ENCODE measurements at places on chromosomes 3 and 15.

DNA sequence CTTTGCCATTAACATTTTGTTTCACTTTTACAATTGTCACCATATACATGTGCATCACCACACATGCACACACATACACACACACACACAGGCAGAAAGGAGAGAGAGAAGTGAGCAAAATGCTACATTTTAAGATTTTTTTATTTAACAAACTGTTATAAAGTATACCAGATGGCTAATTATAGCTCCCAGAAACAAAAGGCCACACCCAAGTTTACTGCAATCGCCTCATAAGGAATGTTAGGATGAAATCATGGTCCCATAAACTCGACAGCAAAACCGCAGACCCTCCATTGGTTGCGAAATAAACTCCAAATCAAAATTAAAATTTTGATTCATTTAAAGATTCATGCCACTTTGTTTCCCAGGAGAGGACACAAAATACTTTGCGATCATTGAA, 16.1 kb upstream of the C15orf61 start:
- no peak for DNase-seq

DNA sequence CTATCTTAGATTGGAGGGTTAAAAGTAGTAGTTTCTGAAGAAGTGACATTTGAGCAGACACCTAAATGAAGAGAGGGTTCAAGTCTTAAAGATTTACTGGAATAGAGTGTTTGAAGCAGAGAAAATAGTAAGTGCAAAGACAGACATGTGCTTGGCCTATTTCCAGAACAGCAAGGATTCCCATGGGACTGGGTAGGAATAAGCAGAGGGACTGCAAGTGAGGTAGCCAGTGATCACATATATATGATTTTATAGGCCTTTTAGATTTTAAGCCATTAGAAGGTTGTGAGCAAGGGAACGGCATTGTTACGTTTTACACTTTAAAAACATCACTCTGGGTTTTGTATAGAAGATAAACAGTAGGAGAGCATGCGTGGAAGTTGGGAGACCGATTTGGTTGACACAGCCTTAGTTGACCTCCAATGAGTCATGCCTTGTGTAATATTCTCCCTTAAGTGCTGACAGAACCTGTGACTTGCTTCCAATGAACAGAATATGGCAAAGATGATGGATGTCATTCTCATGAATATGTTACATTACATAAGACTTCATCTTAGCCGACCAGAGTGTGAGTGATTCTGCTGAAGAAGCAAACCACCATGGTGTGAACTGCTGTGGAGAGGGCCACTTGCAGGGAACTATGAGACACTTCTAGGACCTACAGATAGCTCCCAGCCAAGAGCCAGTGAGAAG, 37.1 kb upstream of the SLC4A7 start:
- no peak for DNase-seq

- DNase-seq = no peak
Observed at GRCh38 chr15:33310481-33311311, at the start of gene RYR3. TSS of gene RYR3 (plus strand) at chr15:33310967. CDS start at chr15:33311046, 79 bp downstream.

- no peak for DNase-seq
Observed at GRCh38 chr3:189331002-189331418, 159.2 kb downstream of the TPRG1 start.

GRCh38 chr15:89070197-89071124, 17.8 kb upstream of the ABHD2 start:
- DNase-seq = no peak

DNA sequence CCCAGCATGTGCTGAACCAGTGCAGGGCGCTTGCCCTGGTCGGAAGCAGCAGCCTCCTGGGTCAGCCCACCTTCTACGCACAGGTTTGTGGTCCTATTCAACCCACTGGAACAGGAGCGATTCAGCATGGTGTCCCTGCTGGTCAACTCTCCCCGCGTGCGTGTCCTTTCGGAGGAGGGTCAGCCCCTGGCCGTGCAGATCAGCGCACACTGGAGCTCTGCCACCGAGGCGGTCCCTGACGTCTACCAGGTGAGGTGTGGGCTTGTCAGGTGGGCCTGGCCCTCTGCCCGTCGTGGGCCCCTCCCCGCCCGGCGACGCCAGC, 8.2 kb downstream of the MAN2A2 start:
- DNase-seq = no peak

- DNase-seq = no peak
Observed at GRCh38 chr3:182765287-182765686, 28.0 kb upstream of the ATP11B start.

DNA sequence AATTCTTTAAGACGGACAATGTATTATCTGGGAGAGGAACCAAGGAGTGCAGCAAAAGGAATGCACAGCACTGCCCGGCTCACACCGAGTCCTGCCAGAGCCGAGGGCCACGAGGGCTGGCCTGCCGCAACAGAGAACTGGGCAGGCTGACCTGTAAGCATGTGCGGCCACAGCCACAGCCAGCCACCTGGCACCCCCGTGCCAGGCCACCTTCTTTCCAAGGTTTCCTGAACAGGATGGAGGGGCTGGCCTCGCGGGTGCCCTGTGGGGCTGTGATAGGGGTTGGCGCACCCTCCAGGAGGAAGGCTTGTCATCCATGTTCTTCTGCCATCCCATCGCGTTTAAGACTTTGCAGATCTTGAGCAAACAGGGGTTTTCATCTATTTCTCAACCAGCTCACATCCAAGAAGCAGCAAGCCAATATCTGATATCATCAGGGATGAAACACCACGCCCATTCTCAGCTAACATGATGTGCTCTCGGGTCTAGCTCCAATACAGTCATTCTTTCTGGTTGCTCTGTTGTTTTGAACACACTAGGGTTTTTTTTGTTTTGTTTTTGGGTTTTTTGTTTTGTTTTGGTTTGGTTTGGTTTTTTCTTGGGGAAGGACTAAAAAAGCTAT, 10.2 kb downstream of the CA12 start:
- DNase-seq = no peak

- no peak for DNase-seq
Observed at GRCh38 chr15:40985541-40986330, 32.5 kb downstream of the CHAC1 start.

GRCh38 chr15:52423852-52424251, 104.8 kb downstream of the MYO5A start:
- DNase-seq = no peak

DNA sequence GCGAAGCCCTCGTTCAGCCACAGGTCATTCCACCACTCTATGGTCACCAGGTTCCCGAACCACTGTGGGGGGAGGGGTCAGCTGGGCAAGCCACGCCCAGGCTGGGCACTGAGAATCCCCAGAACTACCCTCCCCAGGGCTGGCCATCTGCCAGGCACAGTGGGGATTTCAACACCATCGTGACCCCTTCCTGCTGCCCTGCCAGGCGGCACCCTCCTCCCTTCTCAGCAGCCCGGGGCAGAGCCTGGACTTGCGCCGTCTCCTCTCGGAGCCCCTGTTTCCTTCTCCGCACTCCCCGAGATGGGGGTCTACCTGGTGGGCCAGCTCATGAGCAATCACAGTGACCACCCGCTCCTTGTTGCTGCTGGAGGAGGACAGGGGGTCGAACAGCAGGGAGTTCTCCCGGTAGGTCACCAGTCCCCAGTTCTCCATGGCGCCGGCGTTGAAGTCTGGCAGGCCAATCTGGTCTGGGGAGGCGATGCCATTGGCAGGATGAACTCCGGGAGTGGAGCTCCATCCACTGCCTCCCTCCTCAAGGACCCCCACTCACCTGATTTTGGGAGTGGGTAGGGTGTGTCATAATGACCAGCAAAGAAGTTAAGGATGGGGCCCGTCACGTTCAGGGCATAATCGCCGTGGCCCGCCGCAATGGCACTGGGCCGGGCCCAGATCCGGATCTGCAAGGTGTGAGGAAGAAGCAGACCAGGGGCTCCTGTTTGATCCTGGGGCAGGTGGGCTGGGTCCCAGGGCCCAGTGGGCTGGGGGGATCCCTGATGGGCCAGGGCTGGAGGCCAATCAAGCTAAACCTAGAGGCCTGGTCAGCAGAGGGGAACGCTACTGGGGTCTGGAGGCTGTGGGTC, 10.5 kb downstream of the ANPEP start:
- DNase-seq = no peak

GRCh38 chr3:28637742-28638141, 289.1 kb upstream of the AZI2 start:
- no peak for DNase-seq

- DNase-seq = no peak
Observed at GRCh38 chr3:62815981-62816380, 59.2 kb downstream of the CADPS start.

DNA sequence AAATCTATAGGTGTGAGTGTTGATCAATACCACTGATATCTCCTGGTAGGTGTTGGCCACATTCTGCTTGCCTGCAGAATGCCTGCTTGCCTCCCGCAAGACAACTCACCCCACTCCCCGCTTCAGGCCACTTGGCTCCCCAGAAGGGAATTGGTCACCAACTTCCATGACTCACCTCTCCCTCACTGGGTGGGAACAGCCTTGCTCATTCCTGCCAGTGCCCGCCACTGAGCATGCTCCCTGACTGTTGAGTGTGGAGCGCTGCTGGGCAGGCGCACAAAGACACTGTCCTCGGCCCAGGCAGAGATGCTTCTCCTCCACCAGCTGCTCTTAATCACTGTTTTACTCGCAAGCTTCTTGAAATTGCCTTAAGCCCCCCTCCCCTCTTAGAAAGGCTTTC, 57.3 kb upstream of the PPP2R3A start:
- DNase-seq = no peak

DNA sequence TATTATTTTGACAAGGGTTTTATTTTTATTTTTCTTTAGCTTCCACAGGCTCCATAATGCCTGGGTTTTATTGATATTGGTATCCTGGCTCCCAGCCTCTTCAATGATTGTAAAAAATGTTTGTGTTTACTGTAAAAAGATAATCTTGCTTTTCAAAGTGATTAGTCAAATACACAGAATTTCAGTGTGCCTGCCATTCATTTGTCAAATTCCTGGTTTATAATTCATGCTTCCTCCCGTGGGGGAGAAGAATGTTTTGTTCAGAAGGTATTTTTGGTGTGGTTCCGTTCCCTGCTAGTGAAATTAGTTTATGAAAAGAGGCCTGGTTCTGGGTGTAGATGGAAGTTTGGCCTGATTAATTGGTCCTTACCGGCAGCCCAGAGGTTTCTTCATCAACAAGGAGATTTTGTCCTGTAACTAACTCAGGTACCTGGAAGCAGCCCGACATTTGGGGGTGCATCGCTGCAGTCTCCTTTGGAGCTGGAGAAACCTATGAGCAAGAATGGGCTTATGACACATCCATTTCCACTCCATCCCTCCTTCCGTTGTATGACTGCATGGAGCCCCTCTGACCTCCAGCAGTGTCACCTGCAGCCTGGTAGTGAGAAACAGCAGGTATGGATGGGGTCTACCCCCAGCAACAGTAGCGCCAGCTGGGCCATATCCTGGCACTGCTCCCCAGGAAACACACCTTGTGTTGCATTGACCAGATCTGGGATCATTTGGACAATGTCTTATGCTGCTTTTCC, 101.5 kb downstream of the PGPEP1L start:
- DNase-seq = no peak

DNA sequence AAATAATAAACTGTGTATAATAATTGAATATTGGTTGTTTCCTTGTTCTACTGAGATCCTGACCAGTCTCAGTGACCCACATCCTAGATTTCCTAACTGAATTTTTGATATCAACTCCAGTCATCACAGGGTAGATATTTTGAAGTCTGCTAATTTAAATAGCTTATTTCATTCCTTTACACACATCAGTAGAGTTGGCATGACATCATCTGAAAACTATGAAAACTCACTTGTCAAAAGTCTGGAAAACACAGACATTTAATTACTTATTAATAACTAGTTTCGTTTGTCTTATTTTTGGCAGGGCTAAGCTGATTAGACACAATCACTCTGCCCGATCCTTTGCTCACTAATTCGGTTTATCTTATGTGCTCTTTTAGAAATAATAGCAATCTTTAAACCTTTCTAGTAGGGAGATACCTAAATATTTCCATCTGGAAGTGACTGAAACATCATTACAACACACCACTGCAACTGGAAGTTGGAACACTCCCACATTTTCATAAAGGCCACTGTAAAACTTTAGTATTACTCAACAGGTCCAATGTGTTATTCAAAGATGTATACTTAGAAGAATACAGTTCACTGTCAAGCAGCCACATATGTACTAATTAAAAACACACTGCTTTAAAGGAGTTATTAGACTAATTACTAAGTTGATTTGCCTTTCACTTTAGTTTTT, 198.4 kb upstream of the ZNF717 start:
- no peak for DNase-seq

DNA sequence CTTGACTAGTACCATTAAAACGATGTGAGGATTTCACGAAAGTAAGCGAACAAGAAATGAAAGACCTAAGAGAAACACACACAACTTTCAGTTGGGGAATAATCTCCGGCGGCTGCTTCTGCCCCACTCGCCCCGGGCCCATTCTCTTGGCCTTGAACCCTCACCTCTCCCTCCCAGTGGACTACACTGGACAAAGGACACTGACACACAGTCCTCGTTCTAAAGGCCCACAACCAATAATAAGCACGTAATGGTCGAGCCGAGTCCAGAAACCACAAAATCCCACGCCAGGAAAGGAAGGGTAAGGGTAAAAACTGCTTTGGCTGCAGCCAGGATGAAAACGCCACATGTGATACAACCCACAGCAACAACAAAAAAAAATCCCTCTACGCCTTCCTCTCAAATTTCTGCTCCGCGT, 469 bp downstream of the ZNF770 start:
- no peak for DNase-seq

GRCh38 chr3:51535146-51536019, 3.1 kb upstream of the RAD54L2 start:
- DNase-seq = no peak

GRCh38 chr3:114111060-114111770, 54.7 kb downstream of the QTRT2 start:
- DNase-seq = no peak

DNA sequence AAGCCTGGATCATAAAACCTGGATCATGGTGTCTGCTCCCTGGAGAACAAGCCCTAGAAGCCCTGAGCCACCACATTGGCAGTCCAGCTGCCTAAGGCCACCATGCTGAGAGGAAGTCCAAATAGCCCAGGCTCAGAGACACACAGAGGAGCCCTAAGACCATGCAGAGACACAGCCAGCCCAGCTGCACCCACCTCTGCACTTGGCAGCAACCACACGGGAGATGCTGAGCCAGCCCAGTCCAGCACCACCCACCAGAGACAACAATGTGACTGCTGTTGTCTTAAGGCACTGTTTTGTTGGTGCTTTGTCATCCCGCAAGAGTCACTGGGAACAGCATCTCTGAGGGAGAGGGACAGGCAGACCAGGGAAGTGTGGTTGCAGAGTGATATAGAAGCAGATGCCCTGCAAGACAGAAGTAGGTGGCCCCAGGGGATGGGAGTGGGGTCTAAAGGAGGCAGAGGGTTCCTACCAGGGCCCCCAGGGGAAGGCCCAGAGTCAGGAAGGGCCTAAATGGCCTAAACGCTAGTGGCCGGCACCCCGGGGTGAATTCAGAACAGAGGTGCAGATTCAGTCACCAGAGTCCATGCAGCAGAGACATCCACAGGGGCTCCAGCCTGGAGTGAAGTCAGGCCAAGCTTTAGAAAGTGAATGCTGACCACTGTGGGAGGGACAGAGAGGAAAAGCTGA, 105.4 kb upstream of the PRR20G start:
- DNase-seq = no peak

DNA sequence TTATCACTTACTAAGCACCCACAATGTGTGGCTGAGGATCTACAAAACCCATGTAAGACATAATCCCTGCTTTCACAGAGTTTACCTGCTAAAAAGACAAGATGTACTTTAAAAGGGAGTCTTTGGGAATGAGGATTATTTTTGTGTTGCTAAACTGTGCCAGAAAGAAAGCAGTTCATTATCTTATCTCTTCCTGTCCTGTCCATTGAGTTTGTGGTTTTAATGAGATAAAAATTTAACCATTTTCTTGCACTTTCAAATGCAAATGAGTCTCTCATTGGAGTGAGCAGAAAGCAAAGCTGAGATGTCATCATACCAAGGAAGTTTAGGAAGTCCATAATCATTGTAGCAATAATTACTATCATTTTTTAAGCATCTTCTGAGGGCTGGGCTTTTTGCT, 231.2 kb upstream of the ADAMTS9 start:
- no peak for DNase-seq
